ENCODE measurements at places on chromosomes 12 and 14.

DNA sequence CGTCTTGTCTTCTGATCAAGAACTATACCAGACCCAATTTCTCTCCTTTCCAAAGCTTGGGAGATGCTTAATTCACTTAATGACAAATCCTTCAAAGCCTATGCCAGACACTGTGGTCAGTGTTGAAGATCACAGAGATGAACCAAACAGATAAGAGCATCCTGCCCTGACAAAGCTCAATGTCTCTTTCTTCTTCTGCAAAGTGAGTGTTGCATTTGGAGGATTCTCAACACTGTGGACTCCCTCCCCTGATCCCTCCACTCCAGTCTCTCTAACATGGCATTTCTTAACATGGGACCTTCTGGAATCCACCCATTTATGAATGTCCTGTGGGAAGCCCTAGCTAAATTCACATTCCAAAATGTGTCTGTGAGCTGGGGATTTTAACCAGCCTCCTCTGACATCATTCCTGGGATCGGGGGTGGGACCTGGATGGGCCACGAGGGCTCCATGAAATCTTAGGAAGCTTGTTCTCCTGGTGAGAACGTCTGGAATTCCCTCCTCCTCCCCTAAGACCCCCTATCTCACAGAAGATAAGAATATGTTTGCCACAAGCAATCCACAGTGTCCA lies 20.3 kb downstream of the SYNE3 start:
- DNase-seq = no peak

- DNase-seq = no peak
Observed at GRCh38 chr12:68378872-68379606, 46.9 kb upstream of the MDM1 start.

- no peak for DNase-seq
Observed at GRCh38 chr12:47110011-47110541, 30.3 kb upstream of the AMIGO2 start.

DNA sequence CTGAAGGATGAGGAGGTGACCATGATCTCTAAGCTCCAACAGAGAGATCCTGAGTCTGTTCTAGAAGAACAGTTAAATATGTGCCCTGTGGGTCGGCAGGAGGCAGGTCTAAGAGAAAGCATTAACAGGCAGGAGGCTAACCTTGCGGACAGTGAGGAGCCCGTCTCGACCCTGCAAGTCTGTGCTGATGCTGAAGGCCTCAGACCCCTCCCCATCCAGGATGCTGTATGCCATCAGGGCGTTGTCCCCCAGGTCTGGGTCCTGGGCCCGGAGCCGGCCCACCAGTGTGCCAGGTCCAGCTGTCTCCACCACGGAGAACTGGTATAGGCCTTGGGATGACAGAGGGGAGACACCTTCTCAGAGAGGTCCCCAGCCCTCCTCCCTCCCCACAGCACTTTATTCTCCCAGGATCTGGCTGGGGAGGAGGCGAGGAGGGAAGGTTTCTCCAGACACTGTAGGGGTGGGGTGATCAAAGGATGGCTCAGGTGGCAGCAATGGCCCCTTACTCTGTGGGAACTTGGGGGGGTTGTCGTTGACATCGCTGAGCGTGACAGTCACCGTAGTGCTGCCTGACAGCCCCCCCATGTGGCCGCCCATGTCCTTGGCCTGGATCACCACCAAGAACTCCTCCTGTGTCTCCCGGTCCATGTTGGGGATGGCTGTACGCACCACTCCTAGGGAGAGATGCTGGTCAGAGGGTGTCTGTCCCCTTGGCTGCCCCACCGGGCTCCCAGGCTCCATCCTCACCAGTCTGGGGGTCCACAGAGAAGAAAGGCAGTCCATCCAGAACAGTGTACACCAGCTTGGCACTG lies 3.1 kb downstream of the CDH24 start:
- DNase-seq = no peak

GRCh38 chr12:91274916-91275315 lies 92.3 kb upstream of the DCN start:
- no peak for DNase-seq

DNA sequence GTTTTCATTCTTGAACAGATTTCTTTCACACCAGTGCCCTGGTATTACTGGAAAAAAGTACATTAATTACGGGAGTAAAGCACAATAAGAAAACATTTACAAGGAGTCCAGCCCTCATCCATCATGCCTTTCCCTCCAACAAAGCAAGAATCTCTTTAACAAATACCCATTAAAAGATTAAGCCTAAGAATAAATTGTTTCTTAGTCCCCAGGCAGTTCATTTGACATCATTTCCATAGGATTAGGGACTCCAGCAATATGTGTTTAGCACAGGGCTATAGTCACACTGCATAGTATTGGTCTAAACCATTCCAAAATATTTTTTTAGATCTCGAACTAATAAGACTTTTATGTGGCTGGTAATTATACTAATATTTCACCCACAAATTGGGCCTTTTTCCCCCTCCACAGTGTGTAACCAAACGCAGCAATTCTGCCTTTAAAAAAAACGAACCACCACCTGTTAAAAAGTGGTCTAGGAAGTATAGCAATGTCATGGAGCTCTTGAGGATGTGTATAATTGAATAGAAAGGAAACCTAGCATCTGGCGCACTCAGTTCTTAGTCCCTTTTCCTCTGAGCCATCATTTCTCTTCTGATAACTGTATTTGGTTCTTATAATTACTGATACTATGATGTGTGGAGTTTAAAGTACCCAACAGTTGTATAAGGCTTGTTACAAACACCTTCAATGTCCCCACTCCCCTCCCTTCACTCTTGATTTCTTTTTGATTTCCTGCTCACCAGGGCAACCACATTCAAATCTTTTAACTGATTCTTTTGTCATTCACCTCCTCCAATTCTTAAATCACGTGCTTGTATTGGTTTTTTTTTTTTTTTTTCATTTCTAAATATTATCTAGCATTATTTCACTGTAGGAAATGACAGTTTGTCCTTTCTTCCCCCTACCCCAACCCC lies 138.7 kb downstream of the ETV6 start:
- DNase-seq = no peak

DNA sequence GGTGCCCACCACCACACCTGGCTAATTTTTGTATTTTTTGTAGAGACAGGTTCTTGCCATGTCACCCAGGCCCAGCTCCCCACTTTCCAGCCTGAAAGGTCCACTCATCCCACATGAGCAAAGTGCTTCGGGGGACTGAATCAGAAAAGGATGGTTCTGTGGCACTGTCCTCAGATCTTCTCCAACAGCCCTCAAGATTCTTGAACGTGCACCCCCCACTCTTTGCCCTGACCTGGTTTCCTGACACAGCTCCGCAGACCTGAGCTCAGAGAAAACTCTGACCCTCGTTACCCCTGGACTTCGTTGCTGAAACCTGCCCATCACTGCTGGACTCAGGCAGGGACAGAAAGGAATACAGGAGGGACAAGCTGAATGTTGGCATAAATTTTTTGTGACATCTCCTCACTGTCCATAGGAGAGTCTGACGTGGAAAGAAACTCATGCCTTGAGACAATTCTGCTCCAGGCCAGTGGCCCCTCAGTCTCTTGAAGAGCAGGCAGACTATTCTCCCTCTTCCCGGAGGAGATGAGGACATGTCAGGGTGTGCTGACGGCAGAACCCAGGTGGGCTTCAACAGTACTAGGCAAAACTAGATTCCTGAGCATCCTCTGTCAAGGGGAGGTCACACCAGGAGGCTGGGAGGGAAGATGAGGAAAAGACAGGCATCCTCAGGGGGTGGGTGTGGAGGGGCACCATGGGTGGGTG lies 149.3 kb downstream of the DPF3 start:
- DNase-seq = no peak

- no peak for DNase-seq
Observed at GRCh38 chr12:92233346-92234015, 87.8 kb upstream of the BTG1 start.

- DNase-seq = no peak
Observed at GRCh38 chr12:122051231-122051876, 27.2 kb upstream of the MLXIP start.

DNA sequence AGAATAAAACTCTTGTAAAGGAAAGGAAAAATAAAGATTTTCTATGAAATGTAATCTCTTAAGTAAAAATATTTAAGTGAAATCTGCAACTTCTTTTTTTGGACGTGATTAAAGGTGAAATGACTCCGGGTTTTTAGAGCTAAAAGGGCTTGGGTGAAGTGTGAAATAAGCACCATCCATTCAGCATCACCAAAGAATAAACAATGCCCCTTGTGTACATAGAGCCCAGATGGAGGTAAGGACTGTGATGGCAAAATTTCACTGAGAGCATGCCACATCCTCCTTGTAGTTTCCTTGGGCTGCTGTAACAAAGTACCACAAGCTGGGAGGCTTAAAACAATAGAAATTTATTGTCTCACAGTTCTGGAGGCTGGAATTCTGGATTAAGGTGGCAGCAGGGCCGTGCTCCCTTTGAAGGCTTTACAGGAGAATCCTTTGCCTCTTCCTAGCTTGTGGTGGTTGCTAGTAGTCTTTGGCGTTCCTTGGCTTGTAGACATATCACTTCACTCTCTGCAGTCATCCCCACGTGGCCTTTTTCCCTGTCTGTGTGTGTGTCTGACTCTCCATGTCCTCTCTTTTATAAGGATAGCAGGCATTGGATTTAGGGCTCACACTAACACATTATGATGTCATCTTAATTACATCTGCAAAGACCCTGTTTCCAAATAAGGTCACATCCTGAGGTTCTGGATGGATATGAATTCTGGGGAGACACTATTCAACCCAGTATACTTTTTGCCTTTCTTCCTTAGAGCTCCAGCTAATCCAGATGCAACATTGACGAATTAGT lies 24.2 kb downstream of the ZNF664 start:
- no peak for DNase-seq

DNA sequence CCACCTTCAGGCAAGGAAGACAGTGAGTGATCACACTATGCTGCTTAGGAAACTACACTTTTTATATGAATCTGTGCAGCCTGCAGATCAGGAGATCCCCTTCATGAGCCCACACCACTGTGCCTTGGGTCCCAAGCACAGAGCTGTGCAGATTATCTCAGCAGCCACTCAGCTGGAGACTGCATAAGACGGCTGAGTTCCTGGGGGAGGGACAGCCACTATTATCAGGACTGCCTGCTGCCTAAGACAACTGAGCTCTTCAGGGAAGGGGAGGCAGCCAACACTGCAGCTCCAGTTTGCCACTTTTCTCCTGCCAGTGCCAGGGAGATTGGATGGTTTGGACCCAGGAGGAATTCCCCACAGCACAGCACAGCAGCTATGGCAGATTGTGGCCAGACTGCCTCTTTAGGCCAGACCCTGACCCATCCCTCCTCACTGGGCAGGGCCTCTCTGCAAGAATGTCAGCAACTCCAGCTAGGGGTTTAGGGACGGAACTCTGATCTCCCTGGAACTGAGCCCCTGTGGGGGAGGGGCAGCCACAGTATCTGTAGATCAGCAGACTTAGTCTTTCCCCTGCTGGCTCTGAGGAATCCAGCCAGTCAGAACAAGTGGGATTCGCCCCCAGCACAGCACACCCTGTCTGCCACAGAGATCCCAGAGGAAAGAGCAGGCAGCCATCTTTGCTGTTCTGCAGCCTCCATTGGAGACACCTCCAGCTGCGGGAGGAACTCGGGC lies 141.3 kb downstream of the KLHL28 start:
- DNase-seq = no peak

GRCh38 chr14:38745861-38746260 lies 357.2 kb downstream of the SEC23A start:
- DNase-seq = no peak

DNA sequence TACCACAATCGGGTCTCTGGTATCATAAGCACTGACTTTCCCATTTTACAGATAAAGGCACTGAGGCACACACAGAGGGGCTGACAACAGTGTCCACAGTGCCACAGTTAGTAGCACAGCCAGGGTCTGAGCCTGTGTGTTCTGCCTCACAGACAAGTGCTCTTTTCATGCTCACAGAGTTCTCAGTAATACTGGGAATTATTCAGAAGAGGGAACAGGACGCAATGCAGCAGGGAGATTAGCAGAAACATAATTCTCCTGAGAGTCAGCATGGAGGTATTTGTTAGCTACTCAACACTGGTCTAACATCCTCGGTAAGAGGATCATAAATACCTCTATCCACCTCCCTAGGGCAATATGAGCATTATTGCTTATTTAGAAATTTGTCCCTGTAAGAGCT lies 219.3 kb upstream of the EEA1 start:
- DNase-seq = no peak

DNA sequence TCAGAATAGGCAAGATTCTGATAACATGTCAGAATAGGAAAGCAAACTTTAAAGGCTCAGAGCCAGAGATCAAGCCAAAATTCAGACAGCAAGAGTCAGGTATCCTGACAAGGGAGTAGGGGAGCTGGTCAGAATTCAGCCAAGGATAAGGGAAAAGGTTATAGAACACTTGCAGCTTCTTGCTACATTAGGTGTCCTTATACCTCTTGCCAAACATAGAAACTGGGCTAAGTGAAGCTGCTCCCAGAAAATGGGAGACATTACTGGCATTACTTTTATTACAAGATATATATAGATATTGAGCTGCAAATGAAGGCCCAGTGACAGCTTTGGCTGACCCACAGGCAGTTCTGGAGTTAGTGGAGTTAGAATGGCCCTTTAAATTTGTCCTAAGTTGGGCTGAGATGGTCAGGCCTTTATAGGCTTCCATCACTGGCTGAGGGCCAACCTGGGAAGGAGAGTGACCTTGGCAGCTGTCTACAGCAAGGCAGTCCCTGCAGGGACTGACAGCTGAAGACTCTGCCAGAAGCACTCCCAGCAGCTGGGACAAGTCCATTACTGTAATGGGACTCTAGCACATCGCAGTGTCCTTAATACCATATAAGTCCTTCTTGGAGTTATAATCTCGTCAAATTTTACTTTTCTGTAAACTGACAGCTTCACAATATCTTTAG lies 83.0 kb downstream of the LRRC9 start:
- no peak for DNase-seq

DNA sequence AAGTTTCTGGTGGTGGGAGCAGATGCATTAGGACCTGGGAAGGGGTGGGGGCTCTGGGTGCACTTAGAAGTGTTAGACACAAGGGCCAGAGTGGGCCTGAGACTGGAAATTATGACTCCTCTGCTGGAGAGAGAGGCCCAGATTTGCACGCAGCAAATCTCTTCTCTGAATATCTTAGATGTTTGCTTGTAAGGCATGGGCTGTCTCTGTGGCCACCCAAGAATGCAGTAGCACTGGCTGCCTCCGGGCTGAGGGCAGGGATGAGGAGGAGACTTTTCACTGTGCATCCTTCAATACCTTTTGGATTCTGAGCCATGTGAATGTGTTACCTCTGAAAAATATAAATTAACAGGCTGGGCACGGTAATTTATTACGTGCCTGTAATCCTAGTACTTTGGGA lies 14.0 kb upstream of the RABGGTA start:
- DNase-seq = no peak

- DNase-seq = peak; percentile 35
Observed at GRCh38 chr14:103014466-103015228, 42.7 kb downstream of the CDC42BPB start.

DNA sequence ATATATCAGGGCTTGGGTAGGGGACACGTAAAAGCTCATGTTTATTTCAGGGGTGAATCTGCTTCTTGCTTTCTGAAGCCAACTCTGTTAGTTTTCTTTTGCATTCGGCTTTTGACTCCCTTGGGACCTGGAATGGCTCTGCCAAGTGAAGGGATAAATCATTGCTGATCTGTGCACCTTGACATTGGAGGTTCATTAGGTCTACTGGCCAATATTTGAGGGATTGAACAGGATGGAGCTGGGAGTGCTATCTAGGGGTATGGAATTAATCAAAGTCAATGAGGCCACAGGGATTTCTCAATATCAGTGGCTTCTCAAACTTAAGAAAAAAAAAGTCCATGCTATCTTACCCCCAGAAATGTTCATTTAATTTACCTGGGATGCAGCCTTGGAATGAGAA lies 203.5 kb upstream of the RMST start:
- no peak for DNase-seq

GRCh38 chr12:93007544-93007943 lies 78.4 kb upstream of the EEA1 start:
- no peak for DNase-seq

Measured in NCI-H2081 treated with DMSO at 0.1 percent for 48 hours (cell line).